NCI-H2029 treated with DMSO at 0.1 percent for 48 hours (cell line): ENCODE measurements at places on chromosomes 2 and 18.
A peak's percentile ranks its signal among the peaks of the same experiment; 100 is the strongest.

- no peak for DNase-seq
These were observed 31.8 kb downstream of the AFF3 start for GRCh38 chr2:100110614-100111000.

DNA sequence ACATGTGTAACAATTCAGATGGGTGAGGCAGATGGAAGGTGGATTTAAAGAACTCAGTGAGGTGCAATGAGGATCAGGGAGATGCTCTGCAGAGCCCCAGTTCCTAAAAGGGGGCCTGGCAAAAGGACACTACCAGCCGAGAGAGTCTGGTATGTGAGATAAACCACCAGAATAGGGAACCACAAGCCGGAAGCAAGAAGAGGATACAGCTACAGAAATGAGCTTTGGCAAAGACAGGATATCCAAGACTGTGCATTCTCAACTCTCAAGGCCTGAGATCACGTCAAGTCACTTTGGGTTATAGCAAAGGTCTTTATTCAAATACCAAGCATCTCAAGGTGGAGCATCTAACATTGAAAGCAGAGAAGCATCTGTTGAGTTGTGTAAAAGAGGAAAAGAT is 293.5 kb downstream of the ARHGAP15 start:
- DNase-seq: no peak

- no peak for DNase-seq
These were observed 139.7 kb downstream of the ATP9B start for GRCh38 chr18:79208906-79209305.

GRCh38 chr18:39796393-39796792 is 2158.6 kb upstream of the PIK3C3 start:
- peak; percentile 38 for DNase-seq

DNA sequence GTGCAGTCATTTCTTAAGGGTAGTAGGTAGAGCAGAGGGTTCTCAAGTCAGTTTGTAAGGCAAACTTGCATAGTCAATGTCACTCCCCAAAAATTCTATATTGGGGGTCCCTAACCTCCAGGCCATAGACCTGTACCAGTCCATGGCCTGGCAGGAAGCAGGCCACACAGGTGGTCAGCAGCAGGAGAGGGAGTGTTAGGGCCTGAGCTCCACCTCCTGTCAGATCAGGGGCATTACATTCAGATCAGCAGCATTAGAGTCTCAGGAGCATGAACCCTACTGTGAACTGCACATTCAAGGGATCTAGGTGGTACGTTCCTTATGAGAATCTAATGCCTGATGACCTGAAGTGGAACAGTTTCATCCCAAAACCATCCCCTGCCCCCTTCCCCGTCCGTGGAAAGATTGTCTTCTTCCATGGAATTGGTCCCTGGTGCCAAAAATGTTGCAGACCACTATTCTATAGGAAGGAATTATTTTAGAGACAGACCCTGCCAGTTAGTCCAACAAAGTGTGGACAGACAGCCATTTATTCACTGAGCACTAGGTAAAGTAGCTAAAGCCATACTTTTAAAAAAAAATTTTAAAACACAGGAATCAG is 6.7 kb downstream of the COA5 start:
- DNase-seq: peak; percentile 14

GRCh38 chr2:14423145-14423906 is 209.2 kb upstream of the LRATD1 start:
- no peak for DNase-seq

DNA sequence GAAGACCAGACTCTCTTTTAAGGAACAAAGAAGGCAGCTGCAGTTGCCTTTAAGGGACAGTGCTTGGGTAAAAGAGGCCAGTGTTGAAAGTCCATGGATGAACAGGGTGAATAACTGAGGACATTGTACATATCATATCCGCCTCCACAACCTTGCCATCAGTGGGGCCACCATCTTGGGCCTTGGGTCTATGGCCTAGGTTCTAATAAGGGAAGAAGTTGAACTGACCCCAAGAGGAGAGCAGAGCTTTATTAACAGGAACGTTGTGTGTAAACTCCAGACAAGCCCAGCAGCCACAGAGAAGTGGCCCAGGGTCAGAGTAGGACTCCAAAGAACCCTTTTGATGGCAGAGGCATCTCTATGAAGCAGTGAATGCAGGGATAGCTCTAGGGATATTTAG is 332.8 kb downstream of the CYP26B1 start:
- DNase-seq: no peak

GRCh38 chr2:222102575-222103349 is 196.0 kb downstream of the PAX3 start:
- no peak for DNase-seq

DNA sequence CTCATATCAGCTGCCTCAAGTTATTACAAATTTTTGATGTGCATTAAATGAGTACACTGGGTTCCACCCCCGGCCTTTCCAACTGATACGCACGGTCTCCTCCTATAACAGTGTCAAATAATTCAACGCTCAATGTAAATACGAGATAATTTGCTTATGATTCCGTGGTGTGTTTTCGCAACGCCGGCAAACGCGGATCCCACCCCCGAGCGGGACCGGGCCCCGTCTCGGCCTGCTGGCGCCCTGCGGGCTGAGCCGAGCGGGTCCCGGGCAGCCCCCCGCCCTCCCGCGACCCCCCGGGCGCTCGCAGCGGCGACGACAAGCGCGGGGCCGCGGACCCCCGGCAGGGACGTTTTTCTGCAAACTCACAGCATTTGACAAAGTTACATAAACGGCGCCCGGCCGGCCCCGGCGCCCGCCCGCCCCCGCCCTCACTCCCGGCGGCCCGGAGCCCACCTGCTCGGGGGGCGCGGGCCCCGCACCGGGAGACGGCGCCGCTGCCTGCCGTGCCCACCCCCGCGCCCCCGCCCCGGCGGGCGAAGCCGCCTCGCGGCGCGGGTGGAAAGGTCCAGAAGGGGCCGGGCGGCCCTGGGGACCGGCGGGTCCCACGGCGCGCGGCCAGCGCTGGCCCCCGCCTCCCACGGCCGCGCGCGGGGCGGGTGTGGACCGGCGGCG is 762 bp downstream of the HDAC4 start:
- no peak for DNase-seq

DNA sequence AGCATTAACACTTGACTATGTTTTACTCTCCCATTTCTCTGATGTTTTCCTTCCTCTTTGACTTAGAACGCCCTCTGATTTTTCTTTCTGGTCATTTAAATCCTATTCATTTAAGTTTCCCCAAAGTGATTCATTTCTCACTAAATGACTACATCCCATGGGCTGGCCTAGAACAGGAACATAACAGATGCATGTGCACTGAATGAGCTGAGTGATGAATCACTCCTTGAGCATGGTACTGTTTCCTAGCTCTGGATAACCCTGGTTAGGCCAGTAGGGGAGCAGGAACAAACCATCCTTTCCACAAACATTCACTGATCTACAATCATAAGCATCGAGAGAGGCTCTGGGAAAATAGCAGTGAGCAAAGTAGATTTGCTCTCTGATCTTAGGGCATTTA is 221.9 kb upstream of the SETBP1 start:
- no peak for DNase-seq

GRCh38 chr2:42371611-42372473 is 10.8 kb upstream of the COX7A2L start:
- no peak for DNase-seq

- DNase-seq: no peak
These were observed 121.6 kb downstream of the SPP2 start for GRCh38 chr2:234172066-234172465.

GRCh38 chr2:233040571-233040970 is 8.1 kb downstream of the NEU2 start:
- DNase-seq: no peak

DNA sequence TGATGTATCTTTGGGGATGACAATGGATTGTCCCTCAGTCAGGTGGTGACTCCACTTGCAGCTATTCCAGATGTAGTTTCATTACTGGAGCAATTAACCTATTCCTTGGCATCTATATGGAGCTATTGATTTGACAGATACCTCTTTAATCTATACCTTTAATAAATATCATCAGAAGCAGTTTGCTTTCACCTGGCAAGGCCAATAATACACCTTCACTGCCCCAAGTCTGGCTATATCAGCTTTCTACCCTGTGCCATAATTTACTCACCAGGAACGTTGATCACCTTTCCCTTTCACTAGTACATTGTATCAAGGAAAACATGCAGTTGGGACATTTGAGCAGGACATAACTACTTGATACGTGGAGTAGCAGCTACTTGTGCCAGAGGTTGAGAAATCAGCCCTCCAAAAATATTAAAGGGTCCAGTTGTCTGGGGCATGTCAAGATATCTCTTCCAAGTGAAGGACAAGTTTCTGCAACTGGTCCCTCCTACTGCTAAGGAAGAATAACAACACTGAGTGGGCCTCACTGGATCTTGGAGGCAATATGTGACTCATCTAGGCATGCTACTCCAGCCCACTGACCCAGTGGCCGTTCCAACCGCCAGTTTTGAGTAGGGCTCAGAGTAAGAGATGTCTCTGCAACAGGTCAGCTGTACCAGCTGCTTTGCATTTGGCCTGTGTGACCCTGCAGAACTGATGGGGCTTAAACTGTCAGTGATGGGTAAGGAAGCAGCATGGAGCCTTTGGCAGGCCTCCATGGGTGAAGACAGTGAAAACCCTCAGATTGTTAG is 67.0 kb downstream of the PSMG2 start:
- DNase-seq: no peak
